ENCODE measurements at places on chromosomes 4 and X. TPM values are rescaled to one million over a fixed set of nuclear protein-coding genes. Genes with fewer than 3 reads are reported as not detected.
A peak's percentile ranks its signal among the peaks of the same experiment; 100 is the strongest.

Gene NALF2
- 4.0 TPM for total RNA-seq

Gene BEX1
- 85.8 TPM for total RNA-seq

Gene PRDM8
- total RNA-seq, result not detected

Gene PCDH7
- total RNA-seq, result not detected

- no peak for DNase-seq
Observed at GRCh38 chr4:80685214-80685613, 345.3 kb upstream of the BMP3 start.

DNA sequence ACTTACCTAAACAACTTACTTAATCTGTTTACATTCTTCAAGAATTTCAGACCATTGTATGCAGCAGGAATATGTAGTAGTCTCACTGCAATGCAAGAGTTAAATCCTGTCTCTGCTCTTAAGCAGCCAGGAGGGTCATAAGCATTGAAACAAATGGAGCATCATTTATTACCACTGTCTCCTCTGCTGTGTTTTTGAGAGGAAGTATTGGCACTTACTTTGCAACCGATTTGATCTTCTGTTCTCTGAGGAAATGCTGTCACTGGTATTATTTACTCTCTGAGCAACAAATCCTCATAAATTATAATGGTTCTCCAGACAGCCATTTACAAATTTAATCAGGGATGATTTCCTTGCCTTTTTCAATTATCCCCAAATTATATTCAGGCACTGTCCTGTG, 1367.1 kb downstream of the STIM2 start:
- no peak for DNase-seq

DNA sequence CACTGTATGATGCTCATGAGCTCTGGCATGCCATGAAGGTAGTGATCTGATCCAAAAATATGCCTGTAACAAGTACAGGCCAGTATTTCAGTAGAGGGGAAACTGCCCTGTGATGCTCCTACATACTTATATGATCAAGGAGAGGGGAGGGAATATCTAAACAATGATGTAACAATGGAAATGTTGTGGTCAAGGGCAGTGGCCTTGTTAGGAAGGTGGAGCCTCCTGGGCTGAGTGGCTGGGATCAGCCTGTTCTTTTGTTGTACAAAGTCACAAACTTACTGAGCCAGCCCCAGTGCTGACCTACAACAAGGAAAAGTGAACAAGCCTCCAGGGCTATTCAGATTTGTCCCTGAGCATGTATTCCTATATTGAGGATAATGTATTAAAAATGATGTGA, 70.3 kb downstream of the ANXA10 start:
- no peak for DNase-seq

DNA sequence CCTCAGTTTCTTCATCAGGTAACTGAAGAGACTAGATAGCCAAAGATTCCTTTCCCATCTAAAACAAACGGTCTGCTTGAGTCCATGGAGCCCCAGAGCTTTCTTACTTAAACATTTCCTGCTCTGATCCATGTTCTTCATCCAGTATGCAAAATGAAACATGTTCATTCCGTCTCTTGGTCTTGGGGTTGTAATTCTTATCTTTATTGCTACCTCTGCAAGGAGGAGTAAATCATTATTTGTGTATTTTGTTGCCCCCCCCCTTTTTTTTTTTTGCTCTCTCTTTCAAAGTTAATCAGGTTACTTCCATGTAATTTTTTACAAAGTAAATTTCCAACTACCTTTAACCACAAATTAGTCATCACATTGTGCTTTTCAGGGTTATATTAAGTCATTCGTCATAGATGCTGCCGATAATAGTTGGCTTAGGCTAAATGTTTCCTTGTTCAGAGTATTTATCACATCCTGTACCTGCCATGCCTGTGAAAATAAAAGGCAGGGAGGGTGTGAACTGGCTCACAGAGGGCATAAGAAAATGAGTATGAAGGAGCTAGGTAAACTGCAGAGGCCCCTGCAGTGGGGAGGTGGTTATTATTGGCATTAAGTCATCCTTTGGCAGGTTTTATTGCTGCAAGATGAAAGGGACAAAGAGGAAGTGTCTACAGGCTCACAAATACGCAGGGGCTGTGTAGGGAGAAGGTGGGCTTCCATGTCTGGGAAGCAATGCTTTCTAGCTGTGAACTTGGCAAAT, 76.7 kb upstream of the HS3ST1 start:
- no peak for DNase-seq

- no peak for DNase-seq
Observed at GRCh38 chr4:112343330-112344080, 46.3 kb downstream of the ALPK1 start.

GRCh38 chrX:76183289-76184049, 10.6 kb downstream of the PBDC1 start:
- peak; percentile 59 for DNase-seq

- DNase-seq, result no peak
Observed at GRCh38 chr4:185341841-185342240, 53.9 kb downstream of the LRP2BP start.

- no peak for DNase-seq
Observed at GRCh38 chr4:94032754-94033153, 174.9 kb upstream of the SMARCAD1 start.

- DNase-seq, result peak; percentile 82
Observed at GRCh38 chrX:132413459-132413858, 75.4 kb downstream of the MBNL3 start.

- no peak for DNase-seq
Observed at GRCh38 chrX:124268099-124268498, 64.4 kb upstream of the TEX13D start.

GRCh38 chr4:99821918-99822503, 5.4 kb downstream of the DAPP1 start:
- DNase-seq, result no peak

DNA sequence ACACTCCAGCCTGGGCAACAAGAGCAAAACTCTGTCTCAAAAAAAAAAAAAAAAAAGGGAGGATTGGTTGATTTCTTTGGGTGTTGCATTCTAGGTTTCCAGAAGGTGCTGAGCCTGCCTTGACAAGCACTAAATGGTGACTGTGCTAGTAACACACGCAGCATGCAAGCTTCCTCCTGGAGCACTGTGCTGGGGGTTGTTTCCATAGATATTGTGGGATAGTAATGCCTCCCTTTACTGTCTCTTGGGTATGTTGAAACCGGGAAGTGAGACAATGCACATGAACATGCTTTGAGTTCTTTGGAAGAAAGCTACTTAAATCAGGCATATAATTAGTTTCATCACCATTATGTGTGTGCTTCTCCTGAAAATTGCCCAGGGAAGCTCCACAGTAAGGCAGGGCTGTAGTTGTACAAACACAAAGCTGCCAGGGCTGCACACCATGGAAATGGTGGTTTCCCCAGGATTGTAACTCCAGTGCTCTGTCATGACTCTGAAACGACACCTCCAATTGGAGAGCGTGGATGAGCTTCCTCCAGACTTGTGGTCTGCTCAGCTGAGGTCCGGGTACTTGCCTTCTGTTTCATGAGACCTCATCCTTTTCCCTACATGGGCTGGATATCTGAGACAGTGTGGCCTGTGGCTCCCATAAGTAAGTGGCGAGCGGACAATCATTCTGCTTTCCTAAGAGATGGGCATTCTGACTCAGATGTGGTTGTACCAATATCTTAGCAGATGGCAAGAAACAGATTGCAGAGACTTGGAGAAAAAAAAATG, 31.5 kb upstream of the STOX2 start:
- no peak for DNase-seq

DNA sequence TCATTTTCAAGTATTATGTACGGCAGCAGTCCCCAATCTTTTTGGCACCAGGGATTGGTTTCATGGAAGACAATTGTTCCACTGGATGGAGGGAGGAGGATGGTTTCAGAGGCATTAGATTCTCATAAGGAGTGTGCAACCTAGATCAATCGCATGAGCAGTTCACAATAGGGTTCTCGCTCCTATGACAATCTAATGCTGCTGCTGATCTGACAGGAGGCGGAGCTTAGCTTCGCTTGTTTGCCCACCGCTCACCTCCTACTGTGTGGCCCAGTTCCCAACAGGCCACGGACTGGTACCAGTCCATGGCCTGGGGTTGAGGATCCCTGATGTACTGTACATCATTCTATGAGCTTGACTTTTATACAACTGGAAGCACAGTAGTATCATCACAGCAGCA, 48.4 kb downstream of the SMIM20 start:
- DNase-seq, result no peak

DNA sequence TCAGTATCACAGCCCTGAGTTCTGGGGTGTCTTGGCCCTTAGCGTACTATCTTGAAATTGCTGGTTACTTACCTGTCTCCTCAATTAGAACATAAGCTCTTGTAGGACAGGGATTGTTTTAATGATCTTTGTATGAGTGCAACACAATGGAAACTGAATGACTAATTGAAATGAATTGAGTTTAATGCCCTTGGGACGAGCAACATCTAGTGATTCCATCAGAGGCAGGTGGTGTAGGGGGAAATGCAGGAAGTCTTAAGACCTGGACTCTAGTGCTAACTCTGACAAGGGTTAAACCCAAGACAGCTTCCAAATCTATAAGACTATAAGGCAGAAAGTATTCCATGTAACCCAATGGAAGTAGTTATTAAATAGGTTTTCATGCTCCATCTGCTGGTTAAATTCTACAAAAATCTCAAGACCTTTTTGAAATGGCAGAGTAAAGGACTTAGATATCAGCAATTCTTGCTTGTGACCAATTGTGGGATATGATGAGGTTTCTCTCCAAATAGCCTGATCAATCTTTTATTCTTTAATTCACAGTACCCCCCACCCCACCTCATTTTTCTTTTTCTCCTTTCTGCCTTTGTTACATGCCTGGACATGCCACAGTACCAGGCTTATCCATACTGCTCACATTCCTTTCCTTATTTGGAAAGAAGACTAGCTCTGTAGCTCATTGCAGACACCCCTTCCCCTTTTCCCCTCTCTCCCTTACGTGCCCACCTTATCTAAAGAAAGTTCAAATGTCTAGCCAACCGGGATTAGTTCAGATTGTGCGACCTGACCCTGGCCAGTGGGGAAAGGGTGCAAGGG, 340.8 kb downstream of the PAPSS1 start:
- DNase-seq, result no peak
